K562 (cell line): ENCODE measurements at places on chromosomes 7 and 10. TPM values are rescaled to one million over a fixed set of nuclear protein-coding genes. Genes with fewer than 3 reads are reported as not detected.

Gene RBP4
- not detected in 2 replicates for polyA plus RNA-seq

Gene WDR91
- polyA plus RNA-seq = 11.9 and 17.4 TPM in 2 replicates

Gene UCN3
- polyA plus RNA-seq = not detected in 2 replicates

Gene CD36
- 0.13 and 0.80 TPM in 2 replicates for polyA plus RNA-seq

Gene RBM48
- polyA plus RNA-seq = 14.2 and 16.3 TPM in 2 replicates

Gene WNT16
- not detected in 2 replicates for polyA plus RNA-seq

Gene ZNF365
- not detected in 2 replicates for polyA plus RNA-seq

Gene GCK
- polyA plus RNA-seq = 0.13 and 0.35 TPM in 2 replicates

DNA sequence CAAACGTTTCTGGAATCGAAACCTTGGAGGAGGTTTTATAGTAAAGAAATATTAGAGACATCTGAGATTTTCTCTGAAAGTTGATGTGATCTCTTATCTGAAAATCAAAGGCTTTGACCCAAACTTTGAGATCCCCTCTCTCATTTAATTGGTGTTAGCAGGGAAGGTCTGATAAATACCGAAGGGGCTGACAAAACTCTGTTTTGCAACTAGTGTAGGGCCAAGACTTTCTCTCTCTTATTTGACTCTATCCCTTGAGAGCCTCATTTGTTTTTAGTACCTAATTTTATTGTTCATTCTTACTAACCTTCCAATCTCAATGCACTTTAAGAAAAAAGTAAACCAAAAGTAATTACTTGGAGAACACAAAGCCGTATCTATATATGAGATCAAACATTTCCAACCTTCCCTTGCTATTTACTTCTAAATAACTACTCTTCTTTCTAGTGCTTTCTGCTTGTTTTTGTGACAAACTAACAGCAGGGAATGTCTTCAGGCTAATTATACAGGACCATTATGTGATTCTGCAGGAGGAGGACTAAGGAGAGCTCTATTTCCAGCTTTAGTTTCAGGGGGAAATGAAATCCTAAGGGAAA, 33.4 kb upstream of the NPVF start:
- DNase-seq = no peak

DNA sequence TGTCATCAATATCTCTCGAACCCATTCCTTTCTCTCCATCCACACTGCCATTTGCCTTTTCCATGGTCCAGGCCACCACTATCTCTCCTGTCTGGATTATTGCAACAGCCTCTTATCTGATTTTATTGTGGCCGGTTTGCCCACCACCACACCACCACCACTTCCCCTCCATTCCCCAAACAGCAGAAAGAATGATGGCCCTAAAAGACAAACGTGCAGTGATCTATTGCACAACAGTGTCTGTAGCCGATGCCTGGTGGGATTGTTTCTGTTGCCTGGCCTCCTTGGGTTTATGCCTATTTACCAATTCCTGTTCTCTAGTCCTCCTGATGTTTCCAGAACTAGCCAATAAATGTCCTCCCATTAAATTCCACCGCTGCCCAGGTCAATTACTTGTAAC, 10.2 kb upstream of the ST8SIA6 start:
- no peak for DNase-seq

DNA sequence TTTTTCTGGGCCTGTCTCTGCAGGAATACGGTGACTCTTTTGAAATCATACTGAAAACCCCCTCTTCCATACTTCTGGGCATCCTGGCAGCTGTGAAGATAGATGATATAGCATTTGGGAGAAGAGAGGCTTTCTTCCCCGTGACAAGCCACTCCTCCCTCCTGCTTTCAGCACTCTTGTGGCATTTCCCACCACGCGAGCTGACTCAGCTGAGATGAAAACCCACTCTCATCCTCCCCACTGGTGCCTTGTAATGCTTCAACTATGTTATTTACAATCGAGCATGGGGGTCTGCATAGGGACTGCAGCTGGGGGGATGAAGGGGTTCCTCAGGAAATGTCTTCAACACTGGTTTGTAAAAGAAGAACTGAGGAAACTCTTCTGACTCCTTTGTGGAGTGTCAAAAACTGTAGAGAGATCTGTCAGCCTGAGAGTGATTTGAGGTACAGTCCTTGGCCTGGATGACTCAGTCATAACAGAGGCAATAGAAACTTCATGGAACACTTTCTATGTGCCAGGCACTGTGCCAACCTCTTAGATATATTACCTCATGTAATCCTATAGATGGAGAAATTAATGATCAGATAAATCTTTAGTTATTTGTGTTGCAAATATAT, 1.7 kb upstream of the TBATA start:
- DNase-seq = no peak

GRCh38 chr7:135974667-135975066, 2.5 kb downstream of the MTPN start:
- DNase-seq = no peak

GRCh38 chr7:143243111-143243510, 20.1 kb upstream of the GSTK1 start:
- no peak for DNase-seq

- DNase-seq = no peak
These were observed 9.7 kb downstream of the ADRA2A start for GRCh38 chr10:111086574-111086973.

- no peak for DNase-seq
These were observed 41.9 kb downstream of the LRRN3 start for GRCh38 chr7:111132833-111133232.

DNA sequence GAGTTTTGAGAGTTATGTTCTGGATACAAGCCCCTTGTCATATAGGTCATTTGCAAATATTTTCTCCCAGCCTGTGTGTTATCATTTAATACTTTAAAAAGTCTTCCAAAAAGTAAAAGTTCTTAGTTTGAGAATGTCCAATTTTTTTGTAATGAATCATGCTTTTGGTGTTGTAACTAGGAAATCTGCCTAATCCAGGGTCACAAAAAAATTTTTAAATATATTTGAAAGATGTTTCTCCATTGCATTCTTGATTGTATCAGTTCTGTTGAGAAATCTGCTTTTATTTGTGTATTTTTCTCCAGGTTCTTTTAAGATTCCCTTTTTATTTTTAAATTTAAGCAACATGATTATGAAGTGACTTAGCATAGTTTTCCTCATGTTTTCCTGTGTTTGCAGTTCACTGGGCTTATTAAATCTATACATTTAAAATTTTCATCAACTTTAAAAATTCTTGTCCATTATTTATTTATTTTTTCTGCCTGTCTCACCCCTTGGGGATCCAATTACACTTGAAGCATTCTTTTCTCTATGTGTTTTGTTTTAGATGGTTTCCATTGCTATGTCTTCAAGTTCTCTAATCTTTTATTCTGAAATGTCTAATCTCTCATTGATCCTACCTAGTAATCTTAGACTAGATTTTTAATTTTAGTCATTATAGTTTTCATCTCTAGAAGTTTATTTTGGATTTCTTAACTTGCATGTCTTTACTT, 47.0 kb downstream of the CCDC71L start:
- no peak for DNase-seq

- no peak for DNase-seq
These were observed 112.9 kb upstream of the LYZL2 start for GRCh38 chr10:30742471-30742870.
